ENCODE measurements at places on chromosomes 7 and 10. TPM values are rescaled to one million over a fixed set of nuclear protein-coding genes. Genes with fewer than 3 reads are reported as not detected.

DNA sequence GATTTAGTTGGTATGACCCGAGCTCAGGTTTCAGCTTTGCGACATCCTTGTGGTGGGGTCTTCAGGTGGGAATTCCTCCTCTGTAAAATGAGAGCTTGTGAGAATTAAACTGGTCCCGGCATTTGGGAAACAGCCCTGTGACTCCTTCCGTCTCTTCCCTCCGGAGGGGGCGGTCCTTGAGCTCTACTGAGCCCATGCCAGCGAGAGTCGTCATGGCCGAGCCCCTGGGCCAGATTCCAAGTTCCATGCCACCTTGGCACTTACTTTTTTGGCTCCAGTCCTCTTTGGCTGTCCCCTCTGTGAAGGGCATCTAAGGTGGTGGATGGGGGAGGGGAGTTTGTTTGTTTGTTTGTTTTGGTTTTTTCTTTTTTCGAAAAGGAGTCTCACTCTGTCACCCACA lies 47.6 kb downstream of the GTF2IRD1 start:
- no peak for DNase-seq

DNA sequence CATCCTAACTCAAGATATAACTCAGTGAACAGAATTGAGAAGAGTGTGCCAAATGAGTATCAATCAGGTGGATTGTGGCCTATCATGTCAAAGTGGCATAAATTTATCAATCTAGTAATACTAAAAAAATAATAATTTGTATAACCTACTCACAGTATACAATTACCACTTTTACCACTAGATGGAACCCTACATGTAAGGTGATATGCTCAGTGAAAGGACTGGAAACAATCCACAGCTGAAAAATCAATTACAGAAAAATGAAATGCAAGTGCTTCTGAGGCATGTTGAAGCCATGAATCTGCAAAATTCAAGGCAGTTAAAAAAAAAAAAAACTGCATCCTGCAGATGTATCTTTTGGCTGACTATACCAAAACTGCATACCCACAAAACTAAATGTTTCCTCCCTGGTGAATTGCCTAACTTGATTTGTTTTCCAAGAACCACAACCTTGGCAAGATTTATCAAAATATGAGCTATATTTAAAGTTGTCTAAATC lies 13.9 kb downstream of the ARHGAP19 start:
- DNase-seq: no peak

- no peak for DNase-seq
Measured at GRCh38 chr7:102260856-102261255, 25.8 kb upstream of the SH2B2 start.

OPALIN gene
- total RNA-seq: not detected

GRCh38 chr10:92894081-92894655 lies 45.8 kb downstream of the EXOC6 start:
- no peak for DNase-seq

DNA sequence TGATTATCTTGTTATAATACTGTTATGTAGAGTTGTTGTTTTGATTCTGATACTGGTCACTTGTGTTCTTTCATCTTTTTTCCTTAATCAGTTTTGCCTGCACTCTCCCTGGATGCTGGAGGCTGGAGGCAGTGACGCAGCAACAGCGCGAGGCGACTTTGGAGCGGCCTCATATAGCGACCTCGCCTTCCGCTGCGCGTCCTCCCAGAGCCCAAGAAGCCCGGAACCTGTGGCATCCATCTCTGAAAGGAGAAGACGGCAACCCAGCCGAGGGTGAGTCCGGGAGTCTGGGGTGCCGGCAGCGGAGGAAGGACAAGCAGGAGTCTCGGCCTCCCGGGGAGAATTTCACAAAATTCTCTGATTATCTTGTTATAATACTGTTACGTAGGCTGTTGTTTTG lies 161.2 kb downstream of the ZNF33B start:
- no peak for DNase-seq

DNA sequence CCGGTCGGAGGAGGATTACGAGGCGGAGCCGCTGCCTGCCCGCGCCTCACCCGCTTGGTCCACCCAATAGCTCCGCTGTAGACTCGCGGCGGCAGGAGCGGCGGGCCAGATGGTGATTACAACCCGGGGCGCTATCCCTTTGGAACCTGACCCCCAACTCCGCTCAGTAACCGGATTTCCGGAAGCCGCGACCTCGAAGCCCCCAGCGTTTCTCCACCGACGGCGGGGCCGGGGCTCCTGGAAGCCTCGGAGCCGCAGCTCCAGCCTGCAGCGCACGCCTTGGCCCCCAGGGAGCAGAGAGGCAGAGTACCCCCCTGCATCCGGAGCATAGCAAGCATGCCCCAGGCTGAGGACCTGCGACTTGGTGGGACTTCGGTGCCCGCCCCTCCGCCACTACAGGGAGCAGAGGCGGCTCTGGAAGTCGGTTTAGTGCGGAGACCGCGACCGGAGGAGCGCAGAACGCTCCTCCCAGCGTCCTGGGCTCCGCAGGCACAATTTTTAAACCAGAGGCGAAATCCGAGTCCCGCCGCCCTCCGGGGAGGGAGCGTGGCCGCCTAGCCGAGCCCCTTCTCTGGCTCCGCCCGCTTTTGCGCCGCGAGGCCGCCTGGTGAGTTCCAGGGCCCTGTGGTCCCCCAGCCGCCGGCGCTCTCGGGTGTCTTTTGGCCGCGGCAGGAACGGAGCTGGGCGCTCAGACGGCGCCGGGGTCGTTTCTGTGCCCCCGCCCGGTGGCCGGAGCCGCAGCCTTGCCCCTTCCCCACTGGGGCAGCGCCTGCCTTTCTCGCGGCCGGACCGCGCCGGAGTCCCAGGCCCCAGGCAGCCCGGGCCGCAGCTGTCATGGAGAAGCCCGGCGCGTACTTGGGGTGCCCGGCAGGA lies 28.2 kb upstream of the BMS1 start:
- no peak for DNase-seq

MLXIPL gene
- total RNA-seq: not detected

DNA sequence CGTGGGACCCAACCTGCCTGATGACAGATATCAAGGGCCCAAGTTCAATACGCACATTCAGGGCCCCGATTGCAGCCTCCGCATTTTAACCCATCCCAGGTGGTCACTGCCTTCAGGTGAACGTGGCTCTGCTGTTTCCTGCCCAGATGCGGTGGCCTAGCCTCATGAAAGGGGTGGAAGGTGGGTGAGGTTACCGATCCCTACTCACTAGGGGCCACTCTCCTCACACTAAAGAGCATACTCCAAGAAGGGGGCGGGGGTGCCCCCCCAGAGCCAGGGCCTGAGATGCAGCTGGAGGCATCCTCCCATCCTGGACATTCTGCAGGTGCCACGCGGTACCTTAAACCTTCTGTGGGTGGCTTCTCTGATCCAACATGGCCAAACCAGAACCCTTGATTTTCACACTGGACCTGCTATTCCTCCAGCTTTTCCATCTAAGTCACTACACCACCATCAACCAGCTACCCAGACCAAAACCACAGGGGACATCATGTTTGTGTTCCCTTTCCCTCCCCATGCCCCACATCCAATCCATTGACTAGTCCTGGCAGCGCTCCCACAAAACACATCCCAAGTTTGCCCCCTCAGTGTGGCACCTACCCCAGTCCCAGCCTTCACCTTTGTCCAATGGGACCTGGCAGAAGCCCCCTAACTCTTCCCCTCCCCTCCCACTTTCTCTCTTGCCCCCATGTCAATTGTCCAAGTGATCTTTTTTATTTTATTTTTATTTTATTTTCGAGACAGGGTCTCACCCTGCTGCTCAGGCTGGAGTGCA lies 30.0 kb downstream of the PRLHR start:
- no peak for DNase-seq

GRCh38 chr10:122045212-122045611 lies 56.2 kb downstream of the TACC2 start:
- DNase-seq: no peak

- DNase-seq: no peak
Measured at GRCh38 chr7:103710247-103710646, 264.2 kb upstream of the SLC26A5 start.

DNA sequence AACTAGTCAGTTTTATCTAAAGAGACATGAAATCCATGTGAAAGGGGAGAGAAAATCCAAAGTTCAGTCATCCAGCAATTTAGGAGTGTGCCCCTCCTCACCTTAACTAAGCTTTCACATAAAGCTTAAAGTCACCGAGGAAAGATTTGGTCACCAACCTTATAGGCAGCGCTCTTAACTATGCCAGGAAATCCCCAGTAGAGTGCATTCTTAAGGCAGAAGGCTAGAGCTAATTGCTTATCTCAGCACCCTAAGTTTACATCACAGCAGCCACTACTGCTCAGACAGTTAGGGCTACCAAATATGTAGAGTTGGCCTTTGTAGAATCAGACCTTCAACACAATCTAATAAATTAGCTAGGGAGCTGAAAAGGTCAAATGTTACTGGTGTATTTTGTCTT lies 47.9 kb downstream of the MTPN start:
- no peak for DNase-seq

DNA sequence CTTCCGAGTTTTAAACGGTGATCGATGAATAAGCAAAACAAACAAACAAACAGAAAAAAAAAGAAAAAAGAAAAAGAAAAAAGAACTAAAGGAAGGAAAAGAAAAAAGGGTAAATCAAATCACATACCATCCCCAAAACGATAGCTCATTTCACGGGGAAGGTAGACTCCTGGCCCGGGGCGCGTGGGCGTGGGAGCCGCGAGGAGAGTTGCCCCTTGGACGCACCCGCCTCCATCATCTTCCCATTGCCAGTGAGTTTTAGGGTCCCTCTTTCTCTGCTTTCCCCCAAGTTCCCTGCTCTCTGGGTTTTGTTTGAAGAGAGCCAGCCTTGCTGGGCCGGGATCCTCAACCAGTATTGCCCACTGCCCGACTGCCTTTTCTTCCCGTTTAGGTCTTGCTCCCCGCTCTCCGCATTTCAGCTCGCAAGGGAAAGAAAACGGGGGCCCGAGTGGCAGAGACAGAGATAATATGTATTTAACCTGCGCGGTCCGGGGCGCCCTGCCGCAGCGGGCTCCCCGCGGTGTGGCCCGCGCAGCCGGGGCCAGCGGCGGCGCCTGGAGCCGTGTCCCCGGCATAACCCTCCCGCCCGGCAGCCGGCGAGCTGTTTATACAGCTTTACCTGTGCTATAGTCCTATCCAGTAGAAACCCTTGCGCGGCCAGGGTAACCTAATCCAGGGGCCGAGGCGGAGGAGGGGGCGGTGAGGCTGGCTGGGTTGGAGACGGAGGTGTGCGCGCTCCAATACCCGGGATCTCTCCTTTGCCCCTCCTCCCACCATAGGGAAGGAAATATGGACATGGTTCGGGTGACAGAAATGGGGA lies 5.2 kb upstream of the GATA3 start:
- DNase-seq: no peak

ZCCHC24 gene
- 6.2 TPM for total RNA-seq

DNA sequence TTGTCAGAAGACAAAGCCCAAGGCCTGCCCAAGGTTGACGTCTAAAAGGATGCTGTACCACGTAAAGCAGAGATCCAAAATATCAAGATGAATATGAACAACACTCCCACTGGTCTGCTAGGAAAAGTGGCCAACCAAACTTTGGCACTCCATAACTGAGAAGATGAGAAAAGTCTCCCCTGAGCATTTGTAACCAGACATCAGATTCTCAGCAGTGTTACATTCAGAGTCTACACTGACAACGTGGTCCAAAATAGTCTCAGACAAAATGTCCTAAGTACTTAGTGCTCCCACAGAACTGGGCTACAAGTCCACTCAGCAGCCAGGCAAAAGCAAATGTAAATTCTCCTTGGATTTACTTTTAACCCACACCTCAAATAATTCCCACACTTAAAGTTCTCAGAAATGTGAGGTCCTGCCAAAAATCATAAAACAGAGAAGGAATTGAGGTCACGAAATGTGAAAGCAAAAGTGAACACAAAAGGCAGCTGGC lies 185.1 kb upstream of the NOBOX start:
- no peak for DNase-seq

- no peak for DNase-seq
Measured at GRCh38 chr10:88092973-88093372, 229.5 kb downstream of the PTEN start.

TAS2R3 gene
- total RNA-seq: 2.5 TPM

- DNase-seq: peak; percentile 53
Measured at GRCh38 chr7:44633254-44634186, 27.1 kb downstream of the OGDH start.

All from occipital lobe (tissue), 3 donors.